Hematopoietic multipotent progenitor cell treated with erythropoietin and hydrocortisone succinate and interleukin-3 and kit ligand, for 17 days (in vitro differentiated cells): ENCODE measurements at places on chromosomes 5 and 9.

GRCh38 chr9:129885018-129885669, 49.9 kb downstream of the USP20 start:
- peak; percentile 77 for DNase-seq

GRCh38 chr5:5570646-5571045, 148.2 kb downstream of the ICE1 start:
- DNase-seq: no peak

GRCh38 chr5:132557478-132558172, 848 bp downstream of the RAD50 start:
- peak; percentile 15 for DNase-seq

- no peak for DNase-seq
Observed at GRCh38 chr5:150085950-150086715, at the start of gene CSF1R. TSS of gene CSF1R (minus strand) at chr5:150086554. CDS start at chr5:150086427, 127 bp downstream.

DNA sequence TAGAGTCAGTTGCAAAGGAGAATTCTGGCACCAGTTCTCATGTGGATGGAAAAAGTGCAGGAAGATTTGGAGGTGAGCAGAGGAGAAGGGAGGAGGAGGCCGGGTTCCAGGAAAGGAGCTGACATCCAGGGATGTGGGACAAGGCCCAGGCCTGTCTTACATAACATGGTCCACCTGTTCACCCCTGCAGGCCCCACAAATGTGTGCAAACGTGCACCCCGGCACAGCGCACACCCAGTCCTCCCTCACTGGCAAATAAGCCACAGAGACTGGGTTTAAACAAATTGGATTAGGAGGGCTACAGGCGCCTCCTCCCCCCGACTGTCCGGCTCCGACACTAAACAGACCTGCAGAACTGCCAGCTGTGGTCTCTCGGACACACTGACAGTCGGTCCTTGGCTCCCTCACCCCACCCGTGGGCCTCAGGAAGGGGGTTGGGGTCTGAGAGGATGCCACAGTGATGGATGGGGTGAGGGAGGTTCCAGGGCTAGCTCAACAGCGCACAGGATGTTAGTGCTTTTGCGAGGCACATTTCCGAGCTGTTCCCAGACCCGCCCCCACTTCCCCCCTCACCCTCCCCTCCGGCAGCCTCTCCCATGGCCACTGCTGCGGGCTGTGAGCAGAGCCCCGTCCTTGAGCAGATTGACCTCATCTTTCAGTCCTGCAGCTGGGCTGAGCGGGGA, 43.4 kb upstream of the IL17B start:
- DNase-seq: no peak

- peak; percentile 66 for DNase-seq
Observed at GRCh38 chr9:127919253-127919815, 2.5 kb upstream of the ST6GALNAC4 start.

DNA sequence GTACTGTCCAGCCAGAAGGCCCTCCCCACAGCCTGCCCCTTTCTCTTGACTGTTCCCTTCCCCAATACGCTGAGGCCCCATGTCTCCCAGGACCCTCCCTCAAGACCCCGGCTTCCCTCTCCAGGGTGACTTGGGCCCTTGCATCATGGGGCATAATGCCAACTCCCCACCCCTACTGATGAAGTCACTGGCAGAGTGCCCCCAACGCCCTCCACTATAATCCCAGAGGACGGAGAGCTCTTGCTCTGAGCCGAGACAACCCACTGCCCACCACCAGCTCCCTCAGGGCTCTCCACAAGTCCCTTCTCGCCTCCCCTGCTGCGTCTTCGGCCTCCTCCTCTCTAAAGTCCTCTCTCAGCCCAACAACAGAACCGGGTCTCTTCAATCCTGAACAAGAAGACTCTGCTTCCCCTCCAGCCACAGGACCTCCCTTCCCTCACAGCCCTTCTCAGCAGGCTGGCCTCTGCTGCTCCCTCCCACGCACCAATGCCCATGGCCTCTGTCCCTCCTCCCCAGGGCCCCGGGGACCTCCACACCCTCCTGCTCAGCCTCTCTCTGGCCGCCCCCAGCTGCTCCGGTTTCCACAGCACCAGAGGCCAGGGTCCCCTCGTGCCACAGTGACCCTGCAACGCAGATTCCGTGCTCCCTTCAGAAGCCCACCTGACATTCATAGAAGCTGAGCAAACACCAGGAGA, 47.6 kb downstream of the ADAMTS2 start:
- DNase-seq: no peak

DNA sequence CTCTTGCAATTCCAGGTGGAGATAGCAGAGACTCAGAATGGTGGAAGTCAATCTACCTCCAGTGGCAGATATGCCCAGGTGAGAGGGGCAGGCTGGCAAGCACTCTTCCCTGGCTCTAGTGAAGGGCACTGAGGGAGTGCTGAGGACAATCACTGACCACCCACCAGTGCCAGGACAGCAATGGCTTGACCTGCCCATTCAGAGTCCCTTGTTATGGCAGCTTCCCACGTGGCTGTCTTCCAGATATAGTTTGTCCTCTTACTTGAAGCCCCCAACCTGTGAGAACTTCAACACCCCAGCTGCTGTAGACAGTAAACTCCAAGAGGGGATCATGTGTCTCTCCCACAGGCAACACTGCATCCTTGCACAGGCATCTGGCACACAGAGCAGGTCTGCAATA, 104.7 kb downstream of the LHFPL2 start:
- no peak for DNase-seq

DNA sequence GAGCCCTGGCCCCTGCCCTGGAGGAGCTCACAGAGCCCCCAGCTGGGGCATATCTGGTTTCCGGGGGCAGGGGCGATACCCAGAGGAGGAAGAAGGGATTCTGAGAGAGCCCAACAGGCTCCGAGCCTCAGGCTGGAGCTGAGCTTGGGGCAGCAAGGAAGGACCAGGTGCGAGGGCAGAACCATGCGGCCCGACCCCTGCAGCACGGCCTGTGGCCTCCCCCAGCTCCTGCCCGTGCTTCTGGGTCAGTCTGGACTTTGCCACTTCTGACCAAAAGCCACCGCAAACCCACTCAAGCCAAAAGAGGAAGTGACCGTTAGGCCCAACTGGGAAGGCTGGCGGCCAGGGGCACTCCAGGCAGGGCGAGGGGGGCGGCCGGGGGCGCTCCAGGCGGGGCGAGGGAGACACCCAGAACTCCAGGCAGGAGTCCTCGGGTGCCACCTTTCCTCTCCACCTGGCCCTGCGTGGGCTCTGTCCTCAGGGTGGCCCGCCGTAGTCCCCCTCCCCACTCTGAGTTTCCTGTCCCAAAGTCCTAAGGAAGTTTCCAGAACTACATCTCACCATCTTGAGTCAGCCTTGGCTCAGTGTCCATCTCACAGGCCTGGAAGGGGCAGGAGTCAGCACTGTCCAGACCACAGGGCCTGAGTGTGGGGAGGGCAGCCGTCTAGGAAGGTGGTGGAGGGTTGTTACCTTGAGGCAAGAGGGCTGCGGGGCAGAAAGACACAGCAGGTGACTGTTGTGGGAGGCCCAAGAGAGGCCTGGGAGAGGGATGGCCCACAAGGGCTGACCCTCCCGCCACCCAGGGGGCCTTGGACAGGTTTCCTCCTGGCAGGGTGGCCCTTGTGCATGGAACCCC, 946 bp upstream of the LTC4S start:
- DNase-seq: no peak

DNA sequence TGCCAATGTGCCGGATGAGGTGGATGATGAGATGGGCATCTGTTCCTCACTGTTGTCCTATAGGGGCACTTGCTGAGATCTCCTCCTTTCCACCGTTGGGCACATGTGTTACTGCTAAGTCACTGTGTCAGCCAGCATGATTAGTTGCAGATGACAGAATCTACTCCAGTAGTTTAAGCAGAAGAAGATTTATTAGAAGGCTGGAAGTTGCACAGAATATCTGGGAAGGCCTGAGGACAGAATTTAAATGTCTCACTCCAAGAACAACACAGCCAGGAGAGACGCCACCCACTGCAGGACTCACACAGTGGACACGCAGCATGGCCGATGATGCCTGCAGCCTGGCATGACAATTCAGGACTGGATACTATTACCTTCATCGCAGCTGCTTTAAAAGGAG, 157.5 kb downstream of the NSG2 start:
- DNase-seq: no peak

DNA sequence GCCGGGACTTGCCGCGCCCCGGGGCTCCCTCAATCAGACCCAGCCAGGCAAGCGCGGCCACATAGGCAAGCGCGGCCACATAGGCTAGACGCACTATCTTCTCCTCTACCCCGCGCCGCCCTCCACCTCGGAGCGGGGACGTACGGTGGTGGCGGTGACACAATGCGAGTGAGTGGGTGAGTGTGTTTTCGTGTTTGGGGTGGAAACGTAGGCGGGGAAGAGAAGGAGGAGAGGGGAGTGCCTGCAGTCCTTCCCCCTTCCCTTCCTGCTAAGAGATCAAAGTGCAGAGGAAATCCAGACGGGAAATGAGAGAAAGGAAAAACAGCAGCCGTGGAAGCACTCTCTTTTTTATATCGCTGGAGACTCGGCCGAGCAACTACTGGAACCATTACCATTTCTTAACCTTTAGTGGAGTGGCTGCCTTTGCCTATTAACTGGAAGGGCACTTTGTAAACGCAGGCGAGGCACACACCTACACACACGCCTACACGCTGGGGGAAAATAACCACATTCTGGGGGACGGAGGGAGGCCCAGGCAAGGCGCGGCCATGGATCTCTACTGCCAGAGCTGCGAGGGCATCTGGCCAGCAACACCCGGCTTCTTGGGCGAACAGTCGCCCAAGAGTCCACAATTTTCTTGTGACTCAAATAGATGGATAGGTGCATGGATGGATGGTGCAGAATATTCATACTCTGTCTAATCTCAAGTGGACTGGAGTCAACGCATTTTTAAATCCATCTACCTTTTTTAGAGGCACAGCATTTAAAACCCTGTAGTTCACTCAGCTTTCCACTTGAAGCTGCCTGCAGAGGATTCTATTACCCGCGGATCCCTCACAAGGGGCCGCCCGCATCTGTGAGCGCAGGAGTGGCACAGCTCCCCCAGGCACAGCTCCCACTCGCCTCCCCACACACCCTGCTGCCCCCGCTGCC, 2.1 kb downstream of the EDIL3 start:
- DNase-seq: no peak

DNA sequence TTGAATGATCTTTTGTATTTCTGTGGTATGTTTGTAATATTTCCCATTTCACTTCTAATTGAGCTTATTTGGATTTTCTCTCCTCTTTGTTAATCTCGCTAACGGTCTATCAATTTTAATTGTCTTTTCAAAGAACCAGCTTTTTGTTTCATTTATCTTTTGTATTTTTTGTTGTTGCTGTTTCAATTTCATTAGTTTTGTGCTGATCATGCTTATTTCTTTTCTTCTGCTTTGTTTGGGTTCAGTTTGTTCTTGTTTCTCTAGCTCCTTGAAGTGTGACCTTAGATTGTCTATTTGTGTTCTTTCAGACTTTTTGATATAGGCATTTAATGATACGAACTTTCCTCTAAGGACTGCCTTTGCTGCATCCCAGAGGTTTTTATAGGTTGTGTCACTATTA, 28.4 kb upstream of the SNCAIP start:
- DNase-seq: no peak

DNA sequence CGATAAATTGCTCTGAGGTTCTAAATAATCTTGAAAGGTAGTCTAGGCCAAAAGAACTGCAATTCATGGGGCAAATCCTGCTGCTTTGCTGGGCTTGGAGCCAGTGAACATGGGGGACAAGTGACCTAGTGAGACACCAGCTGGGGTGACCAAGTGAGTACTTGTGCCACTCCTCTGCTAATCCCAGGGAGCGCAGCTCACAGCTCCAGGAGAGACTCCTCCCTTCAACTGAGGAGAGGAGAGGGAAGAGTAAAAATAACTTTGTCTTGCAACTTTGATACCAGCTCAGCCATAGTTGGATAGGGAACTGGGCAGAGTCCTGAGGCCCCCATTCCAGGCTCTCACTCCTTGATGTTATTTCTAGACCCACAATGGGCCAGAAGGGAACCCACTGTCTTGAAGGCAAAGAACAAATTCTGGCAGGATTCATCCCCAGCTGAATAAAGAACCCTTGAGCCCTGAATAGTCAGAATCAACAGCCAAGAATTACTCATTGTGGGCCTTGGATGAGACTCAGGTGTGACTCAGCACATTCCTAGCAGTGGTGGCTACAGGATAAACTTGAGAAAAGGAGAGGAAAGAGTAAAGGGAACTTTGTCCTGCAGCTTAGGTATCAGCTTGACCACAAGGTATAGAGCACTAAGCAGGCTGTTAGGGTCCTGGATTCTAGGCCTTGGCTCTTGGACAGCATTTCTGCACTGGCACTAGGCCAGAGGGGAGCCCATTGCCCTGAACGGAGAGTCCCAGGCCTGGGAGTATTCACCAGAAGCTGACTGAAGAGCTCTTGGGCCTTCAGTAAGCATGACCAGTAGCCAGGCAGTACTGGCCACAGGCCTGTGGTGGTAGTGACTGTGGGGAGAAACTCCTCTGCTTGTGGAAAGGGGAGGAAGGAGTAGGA, 288.3 kb upstream of the CDH18 start:
- DNase-seq: no peak

- no peak for DNase-seq
Observed at GRCh38 chr5:151295138-151295537, 8.4 kb downstream of the SLC36A3 start.

GRCh38 chr5:103587185-103587748, 24.7 kb upstream of the NUDT12 start:
- no peak for DNase-seq

DNA sequence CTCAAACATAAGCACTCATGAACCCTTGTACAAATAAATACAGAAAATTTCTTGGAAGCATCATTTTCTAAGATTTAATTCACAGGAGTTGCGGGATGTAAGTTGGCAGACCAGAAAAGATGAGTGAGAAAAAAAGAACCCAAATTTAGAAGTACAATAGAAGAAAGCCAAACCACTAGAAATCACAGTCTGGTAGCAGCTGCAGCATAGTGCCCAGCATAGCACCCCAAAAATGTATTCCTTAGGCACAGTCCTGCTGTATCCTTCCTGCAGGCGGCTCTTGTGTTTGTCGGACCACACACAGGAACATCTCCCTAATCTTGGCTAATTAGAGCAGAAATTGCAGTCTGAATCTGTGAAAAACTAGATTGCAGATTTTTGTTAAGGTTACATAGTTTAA, 208.5 kb upstream of the TRPM3 start:
- DNase-seq: no peak

DNA sequence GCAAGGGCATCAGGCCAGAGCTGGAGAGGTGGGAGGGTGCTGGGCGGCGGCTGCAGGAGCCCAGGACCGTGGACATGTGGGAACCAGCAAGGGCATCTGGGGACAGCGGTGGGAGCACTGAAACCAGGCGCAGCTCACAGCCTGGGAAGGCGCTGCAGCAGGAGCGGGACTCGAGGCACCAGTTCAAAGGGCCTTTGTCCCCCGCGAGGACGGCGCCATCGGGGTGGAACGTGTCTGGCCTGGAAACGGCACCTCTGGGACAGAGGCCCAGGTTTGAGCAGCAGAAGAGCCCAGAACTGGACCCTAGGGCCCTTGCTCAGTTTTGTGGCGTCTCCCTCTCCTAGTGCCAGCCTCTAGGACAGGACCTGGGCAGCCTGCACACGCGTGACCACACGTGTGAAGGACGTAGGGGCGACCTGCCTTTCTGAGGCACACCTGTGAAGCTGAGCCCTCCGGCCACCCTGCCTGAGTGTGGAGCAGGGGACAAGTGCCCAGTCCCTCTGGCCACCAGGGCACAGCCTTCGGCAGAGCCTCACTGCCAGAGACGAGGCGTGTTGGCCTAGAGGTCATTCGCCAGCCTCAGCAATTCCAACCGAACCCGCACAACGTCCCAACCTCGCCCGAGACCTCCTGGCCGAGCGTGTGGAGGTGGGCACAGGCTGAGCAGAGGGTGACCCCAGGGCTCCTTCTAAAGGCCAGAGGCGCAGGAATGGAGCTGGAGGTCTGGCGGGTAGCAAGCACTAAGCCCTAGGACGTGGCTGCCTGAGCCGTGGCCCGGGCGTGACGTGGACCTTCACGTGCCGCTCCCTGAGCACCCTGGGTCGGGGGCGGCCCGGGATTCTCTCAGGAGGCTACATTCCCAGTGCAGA, 2.2 kb upstream of the TMEM210 start:
- DNase-seq: no peak
